ENCODE measurements at places on chromosomes 13 and 19.
A peak's percentile ranks its signal among the peaks of the same experiment; 100 is the strongest.

GRCh38 chr19:33953023-33953422, 156.4 kb downstream of the KCTD15 start:
- no peak for DNase-seq

GRCh38 chr19:49492573-49493405, 3.4 kb upstream of the RPS11 start:
- no peak for DNase-seq

GRCh38 chr19:33383720-33384292, 10.3 kb downstream of the CEBPG start:
- no peak for DNase-seq

DNA sequence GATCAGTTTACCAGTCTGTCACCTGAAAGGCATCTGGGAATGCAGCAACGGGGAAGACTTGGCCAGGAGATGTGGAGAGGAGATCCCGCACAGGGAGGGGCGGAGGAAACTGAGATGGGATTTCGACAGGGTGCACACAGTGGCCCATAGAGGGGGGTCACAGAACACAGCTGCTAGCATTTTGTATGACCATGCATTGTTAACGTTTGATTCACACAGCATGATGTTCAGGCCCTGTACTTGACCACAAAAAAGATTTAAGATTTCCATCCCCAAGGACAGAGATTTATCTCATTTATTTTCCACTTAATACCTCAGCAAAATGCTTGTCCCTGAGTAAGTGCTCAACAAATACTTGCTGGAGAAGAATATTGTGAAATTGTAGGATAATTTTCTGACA, 63.2 kb downstream of the RAB20 start:
- DNase-seq: no peak

DNA sequence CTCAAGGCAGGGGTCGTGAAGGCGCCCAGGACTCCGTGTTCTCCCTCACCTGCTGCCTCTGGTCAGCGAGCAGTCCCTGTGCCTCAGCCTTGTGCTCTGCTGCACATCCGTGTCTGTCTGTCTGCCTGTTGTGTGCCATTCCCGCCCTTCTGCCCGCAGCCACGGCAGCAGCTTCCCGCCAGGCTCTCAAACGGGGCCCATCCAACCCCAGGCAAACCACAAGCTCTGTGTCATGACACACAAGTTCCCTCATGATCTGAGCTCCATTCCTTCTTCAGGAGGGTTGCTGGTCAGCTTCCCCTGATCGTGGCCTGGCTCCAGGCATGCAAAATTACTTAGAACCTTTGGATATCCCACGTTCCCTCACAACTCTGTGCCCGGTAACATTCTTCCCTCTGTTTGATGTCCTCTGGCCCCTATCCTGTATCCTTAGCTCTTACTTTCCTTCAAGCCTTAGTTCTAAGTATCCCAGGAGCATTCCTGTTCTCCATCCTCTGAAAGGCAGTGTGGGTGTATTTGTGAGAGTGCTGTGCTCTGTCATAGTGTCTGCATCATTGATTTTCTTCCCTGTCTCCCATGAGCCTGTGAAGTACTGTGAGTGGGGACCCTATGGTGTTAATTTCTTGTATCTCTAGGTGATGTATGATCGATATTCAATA, 3.2 kb downstream of the GPR183 start:
- DNase-seq: no peak

DNA sequence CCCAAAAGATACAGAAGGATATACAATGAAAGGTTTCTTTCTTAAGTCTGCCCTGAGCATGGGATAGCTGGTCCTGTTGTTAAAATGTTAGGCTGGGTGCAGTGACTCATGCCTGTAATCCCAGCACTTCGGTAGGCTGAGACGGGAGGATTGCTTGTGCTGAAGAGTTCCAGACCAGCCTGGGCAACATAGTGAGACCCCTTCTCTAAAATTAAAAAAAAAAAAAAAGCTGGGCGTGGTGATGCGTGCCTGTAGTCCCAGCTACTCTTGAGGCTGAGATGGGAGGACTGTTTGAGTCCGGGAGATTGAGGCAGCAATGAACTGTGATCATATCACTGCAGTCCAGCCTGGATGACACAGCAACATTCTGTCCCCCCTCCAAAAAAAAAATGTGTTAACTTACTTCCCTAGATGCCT, 52.5 kb upstream of the SHKBP1 start:
- no peak for DNase-seq

- DNase-seq: peak; percentile 58
These were observed 48.6 kb upstream of the GTF3A start for GRCh38 chr13:27375686-27376326.

- DNase-seq: no peak
These were observed 888 bp downstream of the GPR18 start for GRCh38 chr13:99257291-99257690.

DNA sequence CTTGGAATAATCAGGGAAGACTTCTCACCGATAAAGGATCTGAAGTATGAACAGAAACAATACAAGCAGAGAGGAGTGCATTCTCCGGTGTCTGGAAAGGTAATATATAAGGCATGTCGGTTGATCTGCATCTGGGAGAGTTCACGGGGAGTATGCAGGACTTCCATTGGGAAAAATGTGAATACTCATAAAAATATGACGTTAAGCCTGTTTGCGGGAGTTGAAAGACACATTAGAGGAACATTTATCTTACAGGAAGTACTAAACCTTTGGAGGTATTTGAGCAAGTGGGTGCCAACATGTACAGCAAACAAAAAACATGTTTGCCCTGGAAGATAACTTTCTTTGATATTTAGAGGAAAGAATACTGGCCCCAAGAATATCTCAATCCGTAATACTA, 286.8 kb downstream of the SLITRK6 start:
- DNase-seq: no peak

DNA sequence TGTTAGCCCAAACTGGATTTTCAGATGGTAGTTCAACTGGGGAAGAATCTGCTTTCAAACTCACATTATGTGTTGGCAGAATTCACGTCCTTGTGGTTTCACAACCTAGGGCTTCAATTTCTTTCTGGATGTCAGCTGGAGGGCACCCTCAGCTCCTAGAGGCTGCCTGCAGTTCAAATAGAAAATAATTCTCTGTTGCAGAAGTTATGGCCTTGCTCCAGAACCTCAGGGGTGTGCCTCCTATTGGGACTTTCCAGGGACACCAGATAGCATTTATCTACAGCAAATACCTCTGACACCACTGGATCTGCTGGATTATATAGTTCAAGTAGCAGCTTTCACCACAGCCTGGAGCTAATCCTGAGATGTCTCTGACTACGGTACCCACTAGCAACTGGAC, 11.8 kb upstream of the RB1 start:
- no peak for DNase-seq

- DNase-seq: no peak
These were observed 13.3 kb upstream of the ARGLU1 start for GRCh38 chr13:106581225-106581624.

- DNase-seq: peak; percentile 39
These were observed 58.3 kb upstream of the CLDN10 start for GRCh38 chr13:95494082-95494681.

GRCh38 chr19:5578097-5578846, 10.5 kb upstream of the TINCR start:
- no peak for DNase-seq

DNA sequence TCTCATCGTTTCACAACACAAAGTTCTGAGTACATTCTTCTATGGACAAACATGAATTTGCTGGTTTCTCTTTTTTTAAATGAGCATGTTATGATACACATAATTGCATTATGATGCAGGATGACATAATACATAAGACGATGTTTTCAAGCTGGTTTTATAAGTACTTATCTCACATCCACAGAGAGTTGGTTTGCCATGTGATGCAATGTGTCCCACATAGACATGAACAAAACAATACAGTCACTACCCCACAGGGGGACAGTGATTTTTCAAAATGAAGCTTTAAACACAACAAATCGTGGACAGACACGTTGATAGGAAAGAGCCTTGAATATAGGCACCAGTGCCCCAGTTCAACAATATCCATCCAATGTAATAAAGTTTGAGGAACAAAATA, 447.1 kb downstream of the KLF12 start:
- DNase-seq: no peak

GRCh38 chr13:110392510-110393240, 85.6 kb downstream of the COL4A2 start:
- no peak for DNase-seq

DNA sequence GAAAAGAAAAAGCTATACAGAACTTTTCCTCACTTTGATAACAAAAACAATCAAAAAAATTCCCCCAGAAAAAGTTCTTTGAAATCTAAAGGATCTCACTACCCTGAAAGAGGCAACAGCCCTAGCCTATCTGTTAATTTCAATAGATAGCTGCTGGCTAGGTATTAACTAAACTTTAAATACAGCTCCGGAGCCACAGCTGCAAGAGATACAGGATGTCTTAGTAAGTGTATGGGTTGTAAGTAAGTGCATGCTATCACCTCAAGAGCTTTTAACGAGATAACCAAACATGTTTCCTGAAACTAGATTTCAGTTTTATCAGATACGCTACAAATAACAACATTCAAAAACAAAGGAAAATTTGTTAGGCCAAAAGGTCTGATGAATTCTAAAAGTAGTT, 148.4 kb downstream of the KLF12 start:
- DNase-seq: no peak

- no peak for DNase-seq
These were observed 20.8 kb downstream of the RANBP3 start for GRCh38 chr19:5957170-5957569.

DNA sequence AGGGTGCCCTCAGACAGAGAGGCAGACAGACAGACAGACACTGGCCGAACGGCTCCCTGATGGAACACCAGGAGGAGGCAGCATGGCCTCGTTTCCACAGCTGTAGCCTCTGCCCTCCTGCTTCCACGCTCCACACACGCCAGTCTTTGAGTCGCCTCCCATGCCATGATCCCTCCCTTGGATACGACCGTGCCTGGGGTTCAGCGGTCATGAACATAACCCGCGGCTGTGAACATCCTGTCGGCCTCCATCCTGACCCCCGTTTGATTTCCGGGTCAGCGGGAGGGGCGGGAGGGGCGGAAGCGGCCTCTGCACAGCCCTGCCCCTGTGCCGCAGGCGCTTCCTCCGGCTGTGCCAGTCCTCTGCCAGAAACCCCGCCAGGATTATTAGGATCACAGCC, 23.4 kb downstream of the GP6 start:
- no peak for DNase-seq

DNA sequence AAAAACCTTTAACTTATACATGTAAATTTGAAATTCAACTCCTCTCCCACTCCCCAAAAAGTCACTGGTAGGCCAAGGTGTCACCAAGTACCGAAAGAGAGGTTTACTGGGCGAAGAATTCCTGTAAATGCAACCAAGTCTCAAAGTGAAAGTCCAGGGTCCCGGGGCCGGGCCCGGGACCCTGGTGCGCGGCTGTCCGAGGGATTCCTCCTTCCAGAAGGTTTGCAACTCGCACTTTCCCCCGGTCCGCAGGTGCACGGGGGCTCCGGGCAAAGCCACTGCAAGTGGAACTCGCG, 1.1 kb downstream of the STK24 start:
- DNase-seq: no peak

- DNase-seq: no peak
These were observed 186.9 kb upstream of the STARD13 start for GRCh38 chr13:33472446-33472845.

DNA sequence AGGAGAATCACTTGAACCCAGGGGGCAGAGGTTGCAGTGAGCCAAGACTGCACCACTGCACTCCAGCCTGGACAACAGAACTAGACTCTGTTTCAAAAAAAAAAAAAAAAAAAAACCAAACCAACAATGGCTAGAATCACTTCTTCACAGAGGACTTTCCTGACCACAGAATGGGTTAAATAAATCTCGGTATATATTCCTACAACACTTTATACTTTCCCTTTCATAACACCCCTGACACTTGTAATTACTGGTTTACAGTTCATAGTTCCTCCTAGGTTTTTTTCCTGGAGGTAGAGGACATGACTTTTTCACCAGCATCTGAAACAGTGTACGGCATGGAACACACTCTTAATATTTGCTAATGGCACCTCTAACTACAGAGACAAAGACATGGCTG, 31.4 kb downstream of the ZDHHC20 start:
- DNase-seq: no peak

- DNase-seq: no peak
These were observed at the start of gene OR7C2 for GRCh38 chr19:14941189-14941588. TSS of gene OR7C2 (plus strand) at chr19:14941489. CDS start at chr19:14941489, 0 bp downstream.

DNA sequence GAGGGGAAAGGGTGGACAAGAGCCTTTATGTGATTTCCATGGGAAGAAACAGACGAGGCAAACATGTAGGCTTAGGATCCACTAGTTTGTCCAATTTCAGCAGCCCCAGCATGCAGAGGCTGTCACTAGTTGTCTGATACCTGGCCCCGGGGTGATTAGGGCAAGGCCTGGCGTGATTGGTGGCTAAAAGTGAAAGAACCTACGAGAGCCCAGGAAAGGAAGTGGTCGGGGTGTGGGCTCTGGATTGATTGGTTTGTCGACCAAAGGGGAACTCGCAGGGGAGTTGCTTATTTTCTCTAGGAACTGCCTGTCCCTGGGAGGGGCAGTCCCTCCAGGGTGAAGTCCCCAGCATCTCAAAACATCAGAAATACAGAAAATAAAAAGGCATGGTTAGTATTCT, 64.2 kb upstream of the UQCRFS1 start:
- DNase-seq: no peak

DNA sequence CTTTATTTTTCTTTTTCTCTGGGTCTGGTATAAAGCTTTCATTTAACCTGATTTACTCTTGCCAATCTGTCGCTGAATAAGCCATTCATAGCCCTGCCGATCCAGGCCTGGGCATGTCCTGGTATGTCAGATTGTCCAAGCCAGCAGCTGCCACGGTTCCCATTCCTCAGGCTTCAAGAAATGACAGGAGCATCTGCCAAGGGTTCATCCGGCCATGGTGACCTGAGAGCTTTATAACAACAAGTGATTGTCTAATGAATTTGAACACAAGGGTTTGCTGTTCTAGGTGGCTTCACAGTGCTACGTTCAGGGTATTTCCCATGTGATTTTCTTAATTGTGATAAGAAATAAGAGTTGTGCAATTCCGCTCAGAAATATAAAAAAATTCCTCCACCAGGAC, 20.0 kb downstream of the PNMA8A start:
- DNase-seq: no peak

GRCh38 chr19:15025217-15025616, 24.1 kb upstream of the CASP14 start:
- DNase-seq: peak; percentile 42

DNA sequence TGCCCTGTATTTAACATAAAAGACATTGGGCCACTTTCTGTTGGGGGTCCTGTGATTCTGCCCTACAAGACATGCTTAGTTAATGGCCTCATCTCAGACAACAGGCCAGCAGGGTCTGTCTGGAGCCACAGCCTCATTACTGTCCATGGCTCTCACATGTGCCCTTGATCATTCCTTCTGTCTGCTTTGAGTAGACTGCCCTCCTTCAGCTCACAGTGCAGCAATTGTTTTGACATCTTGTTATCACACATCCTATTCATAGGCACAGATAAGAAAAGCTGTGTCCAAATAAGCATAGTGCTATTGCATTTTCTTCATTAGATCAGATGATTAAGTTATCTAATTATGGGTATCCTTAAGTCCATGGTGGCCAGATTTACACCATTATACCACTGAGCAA, 127.9 kb downstream of the KCTD12 start:
- no peak for DNase-seq

DNA sequence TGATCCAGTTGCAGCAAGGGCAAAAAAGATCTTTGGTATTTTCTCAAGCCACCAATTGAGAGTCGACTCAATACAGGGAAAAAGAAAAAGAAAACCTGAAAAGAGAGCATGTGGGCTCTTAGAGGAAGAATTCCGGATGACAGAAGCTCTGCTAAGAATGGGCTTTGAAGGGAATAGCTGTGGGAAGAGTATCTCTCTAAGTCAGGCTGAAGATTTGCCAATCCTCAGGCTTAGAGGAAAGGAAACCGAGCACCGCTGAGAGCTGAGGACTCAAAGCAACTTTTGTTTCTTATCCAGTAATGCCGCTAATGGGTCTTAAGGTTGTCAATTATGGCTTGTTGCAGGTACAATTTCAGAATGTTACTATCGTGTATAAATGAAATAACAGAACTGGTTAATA, 166.4 kb downstream of the EFNB2 start:
- DNase-seq: no peak

All from 8988T (cell line).